ENCODE measurements at places on chromosomes 4 and X.

DNA sequence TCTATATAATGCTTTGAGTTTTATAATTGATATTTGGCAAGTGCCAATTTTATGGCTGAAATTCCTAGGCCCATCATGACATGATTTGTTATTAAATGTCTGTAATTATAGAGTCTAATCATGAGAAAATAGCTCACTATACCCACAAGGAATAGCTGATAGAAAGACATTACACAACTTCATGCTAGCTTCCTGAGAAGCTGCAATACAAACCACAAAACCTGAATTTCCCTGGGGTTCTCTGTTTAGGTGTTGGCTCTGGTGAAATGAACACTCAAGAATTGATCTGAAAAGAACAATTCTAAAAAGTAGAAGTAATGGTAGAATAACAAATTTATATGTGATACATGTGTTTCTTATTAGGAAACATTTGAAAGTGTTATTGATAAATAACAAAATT is 169.6 kb downstream of the GASK1B start:
- DNase-seq, result no peak

- no peak for DNase-seq
Measured at GRCh38 chr4:36243355-36244256, 708 bp downstream of the ARAP2 start.

DNA sequence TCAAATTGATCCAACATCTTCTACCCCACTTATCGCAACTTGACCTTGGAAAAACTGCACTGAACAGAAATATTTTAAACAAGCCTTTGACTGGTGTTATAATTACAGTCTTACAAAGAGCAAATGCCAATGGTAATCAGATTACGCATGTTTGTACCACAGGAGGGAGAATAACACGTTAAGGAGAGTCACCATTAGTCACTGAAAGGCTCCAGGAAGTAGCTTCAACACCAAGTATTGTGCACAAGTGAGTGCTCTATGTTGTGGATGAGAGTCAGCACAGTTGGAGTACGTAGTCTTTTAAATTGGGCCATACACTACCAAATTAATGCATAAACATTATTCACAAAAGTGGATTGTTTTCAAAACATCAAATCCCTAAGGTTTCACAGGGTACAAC is 1081.5 kb upstream of the TENM3 start:
- no peak for DNase-seq

DNA sequence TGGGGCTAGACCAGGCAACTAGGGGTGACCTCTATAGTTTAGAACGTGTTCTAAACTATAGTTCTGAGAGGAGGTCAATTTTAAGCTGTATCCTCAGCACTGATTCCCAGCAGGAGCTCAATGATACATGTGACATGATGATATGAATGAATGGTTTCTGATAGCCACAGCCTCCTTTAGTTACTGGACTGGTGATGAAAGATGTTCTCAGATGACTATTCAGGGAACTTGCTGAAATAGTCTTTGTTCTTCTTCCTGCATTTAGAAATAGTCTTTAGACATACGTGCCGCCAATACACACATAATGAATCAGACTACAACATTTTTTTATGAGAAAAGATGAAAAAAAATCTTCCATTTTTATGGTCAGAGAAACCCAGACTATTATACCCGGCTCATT is 116.3 kb upstream of the TMEM150C start:
- no peak for DNase-seq

DNA sequence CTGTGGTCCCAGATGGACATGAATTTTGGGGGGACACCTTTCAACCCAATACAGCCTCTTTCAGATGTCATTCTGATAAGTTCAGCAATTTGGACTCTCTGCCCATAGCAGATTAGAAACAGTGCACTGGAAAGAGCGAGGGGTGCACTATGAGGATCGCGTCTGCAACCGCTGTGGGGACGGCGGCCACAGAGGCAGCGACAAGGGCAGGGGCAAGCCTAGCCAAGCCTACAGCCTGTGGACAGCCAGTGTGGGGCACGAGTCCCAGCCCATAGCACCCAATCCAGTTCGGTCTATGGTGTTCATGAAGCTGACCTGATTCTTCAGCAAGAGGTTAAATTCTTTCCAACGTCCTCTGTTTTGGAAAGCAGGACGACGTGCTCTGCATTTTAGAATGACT is 9.7 kb upstream of the NSG1 start:
- no peak for DNase-seq

DNA sequence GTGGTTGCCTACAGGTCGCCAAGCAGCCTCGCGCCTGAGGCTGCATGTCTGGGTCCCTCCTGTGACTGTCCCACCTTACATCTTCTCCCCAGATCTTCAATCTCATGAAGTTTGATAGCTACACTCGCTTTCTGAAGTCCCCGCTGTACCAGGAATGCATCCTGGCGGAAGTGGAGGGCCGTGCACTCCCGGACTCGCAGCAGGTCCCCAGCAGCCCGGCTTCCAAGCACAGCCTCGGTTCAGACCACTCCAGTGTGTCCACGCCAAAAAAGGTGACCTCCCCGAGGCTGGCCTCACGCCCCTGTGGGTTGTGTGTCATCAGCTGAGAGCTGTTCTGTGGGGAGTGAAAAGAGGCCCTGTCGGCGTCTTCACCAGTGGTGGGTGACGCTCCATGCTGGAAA is 24.9 kb upstream of the HGFAC start:
- no peak for DNase-seq

GRCh38 chr4:135269125-135269890 is 1067.7 kb upstream of the PABPC4L start:
- no peak for DNase-seq
